ENCODE measurements at places on chromosomes 16 and 17.
A peak's percentile ranks its signal among the peaks of the same experiment; 100 is the strongest.

GRCh38 chr17:31802502-31802901 lies 56.5 kb downstream of the COPRS start:
- DNase-seq: no peak

GRCh38 chr17:82173351-82174041 lies 39.1 kb downstream of the CCDC57 start:
- no peak for DNase-seq

GRCh38 chr16:61195006-61195405 lies 841.2 kb downstream of the CDH8 start:
- DNase-seq: no peak

GRCh38 chr17:65902155-65902554 lies 289.8 kb downstream of the CEP112 start:
- peak; percentile 49 for DNase-seq

DNA sequence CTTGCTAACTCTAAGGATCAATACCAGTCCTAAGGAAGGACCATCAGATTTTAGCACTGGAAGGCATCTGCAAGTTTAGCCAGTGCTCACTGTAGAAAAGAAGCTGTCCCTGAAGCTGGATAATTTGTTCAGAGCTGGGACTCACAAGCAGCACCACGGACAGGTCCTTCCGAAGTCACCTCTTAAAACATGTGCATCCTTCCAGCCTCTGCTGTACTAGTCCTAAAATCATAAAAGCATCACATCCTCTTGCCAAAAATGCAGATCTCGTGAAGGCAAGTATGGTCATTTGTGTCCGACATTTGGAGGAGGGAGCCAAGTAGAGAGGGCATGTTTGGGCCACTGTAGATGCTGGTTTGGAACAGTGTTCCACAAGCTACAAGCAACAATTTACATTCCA lies 506.9 kb downstream of the RBFOX1 start:
- DNase-seq: no peak

DNA sequence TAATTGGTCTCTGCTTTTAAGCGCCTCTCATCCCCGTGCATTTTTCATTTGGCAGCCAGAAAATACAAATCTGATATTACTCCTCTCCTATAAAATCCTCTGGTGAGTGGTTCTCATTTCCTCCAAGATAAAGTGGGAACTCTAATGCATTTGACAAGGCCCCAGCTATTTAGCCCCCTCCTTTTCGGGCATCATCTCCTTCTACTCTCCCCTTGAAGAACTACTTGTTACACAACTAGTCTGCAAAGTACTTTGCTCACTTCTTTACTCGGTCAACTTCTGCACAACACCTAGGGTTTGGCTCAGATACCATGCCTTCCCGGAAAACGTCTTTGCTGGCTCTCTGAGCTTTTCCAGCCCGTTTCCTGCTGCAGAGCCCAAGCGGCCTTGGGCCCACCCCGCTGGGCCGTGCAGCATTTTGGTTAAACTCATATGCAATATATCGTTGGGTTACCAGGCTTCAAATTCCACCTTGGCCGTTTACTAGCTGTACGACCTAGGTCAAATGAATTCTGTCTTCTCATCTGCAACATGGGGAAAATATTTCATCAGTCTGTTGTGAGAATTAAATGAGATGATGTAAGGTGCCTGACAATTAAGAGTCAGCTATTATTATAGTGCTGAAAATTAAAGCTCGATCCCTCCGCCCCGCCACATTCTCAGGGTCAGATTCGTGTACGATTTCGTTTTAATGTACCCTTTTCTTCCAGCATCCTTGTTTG lies 883 bp upstream of the TAF15 start:
- peak; percentile 6 for DNase-seq

DNA sequence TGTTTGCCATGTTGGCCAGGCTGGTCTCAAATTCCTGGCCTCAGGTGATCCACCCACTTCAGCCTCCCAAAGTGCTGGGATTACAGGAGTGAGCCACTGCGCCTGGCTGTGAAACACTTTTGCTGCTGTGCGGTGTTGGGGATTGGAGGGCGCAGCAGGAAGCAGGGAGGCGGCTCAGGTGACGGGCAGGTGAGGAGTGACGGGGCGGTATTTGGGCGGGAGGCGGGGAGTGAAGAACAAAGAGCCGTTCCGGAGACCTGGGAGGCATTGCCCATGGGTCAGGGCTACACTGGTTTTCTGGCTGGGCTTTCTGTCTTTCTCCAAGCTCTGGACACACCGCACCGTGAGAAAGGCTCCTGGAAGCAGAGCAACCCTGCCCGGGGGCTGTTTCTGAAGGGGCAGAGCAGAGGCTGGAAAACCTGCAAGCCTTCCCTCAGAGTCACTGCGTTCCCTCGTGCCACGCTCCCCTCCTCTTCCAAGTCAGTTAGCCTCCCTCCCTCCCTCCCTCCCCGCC lies 22.1 kb downstream of the CRISPLD2 start:
- DNase-seq: no peak

GRCh38 chr17:45411348-45412105 lies 21.1 kb downstream of the ARHGAP27 start:
- no peak for DNase-seq

DNA sequence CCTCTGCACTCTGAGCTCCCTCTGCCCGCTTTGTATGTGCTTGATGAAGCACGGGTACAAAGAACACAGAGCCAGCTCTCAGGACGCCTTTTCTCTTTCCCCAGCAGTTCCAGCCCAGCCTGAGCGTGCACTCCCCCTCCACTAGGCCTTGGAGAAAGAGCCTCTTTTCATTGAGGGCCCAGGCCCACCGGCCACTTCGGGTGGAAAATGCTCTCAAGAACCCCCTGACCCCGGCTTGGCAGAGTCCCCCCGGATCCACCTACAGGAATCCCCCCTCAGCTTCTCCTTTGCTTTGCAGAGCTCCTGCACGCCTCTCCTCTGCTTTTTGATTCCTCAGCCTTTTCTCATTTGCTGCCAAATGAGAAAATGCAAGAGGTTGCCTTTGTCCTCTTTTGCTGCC lies 30.2 kb downstream of the MRC2 start:
- DNase-seq: no peak

- DNase-seq: no peak
Measured at GRCh38 chr16:70391881-70392481, 45.3 kb downstream of the DDX19A start.

All from Ammon's horn (tissue), 1 donor.